ENCODE measurements at places on chromosomes 5 and 9.

DNA sequence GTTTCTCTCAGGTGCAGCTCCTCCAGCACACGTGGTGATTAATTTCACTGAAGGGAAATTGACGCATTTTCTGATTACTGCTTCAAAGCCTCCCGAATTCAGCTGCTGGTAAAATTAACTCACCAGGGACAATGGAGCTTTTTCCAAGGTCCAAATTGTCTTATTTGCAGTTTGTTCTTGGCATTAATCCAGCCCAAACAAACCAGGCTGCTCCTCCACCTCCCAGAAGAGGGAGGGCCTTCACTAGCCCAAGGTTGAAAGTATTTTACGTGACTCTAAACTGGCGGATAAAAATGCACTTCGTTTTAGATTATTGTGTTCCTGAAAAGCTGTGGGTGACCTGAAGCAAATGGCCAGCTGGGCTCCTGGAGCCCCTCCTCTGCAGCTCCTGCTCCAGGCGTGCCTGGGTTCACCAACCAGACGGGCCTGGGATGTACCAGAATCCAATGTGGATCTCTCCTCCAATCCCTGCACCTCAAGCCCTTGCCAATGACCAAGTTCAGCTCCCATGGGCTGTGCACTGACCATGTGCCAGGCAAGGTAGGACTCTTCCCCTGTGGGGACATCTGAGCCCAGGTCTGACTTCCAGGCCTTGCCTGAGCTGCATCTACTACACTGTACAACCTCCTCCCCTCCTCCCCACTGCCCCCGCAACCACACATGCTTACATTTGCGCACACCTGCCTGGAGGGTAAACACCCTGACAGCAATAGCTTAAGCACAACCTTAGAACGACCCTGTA lies 193.4 kb downstream of the CDK5RAP2 start:
- no peak for DNase-seq

- no peak for DNase-seq
Observed at GRCh38 chr9:127139775-127140174, 17.3 kb upstream of the ANGPTL2 start.

DNA sequence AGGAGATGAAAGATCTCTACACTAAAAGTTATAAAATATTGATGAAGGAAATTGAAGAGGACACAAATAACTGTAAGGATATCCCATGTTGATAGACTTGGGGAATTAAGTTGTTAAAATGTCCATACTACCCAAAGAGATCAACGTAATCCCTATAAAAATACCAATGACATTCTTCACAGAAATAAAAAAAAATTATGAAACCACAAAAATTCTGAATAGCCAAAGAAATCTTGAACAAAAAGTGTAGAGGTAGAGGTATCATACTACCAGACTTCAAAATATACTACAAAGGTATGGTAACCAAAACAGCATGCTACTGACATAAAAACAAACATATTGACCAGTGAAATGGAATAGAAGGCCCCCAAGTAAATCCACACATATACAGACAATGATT lies 71.5 kb upstream of the ELL2 start:
- DNase-seq = no peak

DNA sequence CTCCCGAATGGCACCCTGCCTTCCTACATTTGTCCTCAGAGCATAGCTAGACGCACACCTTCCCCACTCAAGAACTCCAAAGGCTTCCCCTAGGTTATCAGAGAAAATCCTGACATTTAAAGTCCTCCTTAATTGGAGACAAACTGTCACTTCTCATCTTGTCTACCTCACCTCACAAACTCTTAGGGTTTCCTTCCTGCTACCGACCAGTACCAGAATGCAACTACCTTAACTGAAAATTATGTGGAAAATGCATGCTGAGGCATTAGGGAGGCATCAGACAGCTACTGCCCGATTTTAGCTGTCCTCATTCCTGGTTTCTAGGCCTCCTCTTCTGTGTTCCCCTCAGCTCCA lies 17.9 kb upstream of the TNIP1 start:
- no peak for DNase-seq

DNA sequence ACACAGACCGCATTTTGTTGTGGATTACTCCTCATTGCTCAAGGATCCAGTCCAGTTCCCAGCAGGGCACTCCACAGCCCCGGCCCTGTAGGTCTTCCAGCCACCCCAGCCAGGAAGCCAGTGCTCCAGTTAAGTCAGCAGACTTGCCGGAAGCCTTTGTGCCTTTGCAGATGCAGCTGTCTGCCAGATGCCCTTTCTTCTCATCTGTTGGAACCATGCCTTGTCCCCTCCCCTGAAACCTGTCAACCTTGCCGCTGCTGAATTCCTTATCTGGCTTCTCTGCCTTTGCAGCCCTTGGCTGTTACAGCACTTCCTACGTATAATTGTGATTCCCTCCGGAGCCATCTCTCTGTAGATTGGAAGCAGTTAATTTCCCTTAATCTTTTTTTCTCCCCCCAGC lies 28.4 kb downstream of the PSAT1 start:
- no peak for DNase-seq

GRCh38 chr9:21326526-21327139 lies 8.6 kb downstream of the KLHL9 start:
- DNase-seq = no peak
